Astrocyte of the spinal cord (primary cell): ENCODE measurements at places on chromosomes 11 and 22.
A peak's percentile ranks its signal among the peaks of the same experiment; 100 is the strongest.

DNA sequence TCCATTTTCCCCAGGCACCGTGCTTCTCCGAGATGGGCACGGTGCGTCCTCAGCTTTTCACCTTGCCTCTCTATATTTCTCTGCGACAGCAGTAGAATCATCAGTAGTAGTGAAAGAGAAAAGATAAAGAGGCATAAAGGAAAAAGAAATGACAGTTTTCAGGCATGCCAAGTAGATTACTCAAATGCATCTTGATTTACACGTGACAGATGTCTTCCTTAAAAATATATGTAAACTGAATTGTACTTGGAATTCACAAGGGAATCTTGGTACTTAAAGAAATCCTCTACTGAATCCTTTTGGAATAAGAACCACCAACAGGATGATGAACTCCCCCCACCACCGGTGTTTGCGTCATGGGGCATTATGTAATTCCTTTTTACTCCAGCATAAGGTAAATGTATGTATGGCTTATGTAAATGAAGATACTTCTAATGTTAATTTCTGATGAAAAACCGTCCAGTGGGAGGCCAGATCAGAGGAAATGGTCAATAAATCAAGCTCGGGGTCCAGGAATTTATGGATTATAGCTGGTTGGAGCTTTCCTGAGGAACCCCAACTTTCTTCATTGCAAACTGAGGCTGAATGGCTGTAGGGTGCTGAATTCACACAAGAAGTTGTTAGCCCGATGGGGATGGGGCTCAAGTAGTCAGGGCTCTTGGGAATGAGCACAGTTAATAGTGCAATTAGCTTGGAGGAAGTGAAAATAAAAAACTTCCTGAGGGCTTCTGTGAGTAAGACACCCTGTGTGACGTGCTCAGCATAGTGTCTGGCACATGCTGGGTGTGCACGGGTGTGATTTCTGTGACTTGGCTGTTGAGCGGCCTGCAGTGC, 630.4 kb downstream of the OPCML start:
- no peak for DNase-seq

GRCh38 chr22:20275836-20276235, 7.7 kb upstream of the RTN4R start:
- no peak for DNase-seq

DNA sequence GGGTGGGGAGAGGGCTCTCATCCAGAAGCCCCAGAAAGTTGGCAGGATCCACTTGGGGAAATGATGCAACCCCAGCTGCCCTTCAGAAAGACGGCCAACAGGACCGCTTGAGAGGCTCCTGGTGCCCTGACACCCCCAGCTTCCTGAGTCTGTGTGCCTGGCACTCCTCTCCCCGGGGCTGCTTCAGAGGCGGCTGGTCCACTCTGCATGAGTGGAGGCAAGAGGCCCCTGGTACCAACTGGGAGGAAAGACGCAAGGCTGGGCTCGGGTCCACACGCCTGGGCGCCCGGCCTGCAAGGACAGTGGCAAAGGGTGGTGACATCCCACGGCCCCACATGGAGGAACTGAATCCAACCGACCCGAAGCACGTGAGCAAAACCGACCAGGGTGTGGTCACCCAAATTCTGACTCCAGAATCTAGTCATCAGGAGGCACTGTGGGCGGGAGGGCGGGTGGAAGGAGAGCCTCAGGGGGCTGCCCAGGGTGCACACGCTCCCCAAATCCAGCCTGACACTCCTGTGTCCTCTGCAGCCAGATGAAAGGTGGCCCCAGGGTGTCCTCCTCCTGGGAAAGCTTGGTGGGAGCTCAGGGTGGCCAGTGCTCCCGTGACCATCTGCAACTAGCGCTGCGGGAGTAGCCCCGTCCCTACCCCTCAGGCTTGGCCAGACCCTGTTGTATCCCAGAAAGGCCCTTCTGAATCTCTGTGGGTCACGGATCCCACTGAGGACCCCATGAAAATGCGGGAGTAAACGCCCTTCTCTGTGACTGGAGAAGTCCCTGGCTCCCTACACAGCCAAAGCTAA, 3.7 kb downstream of the RNH1 start:
- peak; percentile 18 for DNase-seq

GRCh38 chr11:122883646-122883979, 1.1 kb downstream of the JHY start:
- peak; percentile 89 for DNase-seq
